ENCODE measurements at places on chromosomes 4 and X.
A peak's percentile ranks its signal among the peaks of the same experiment; 100 is the strongest.

GRCh38 chr4:128288689-128289106, 1.1 kb upstream of the PGRMC2 start:
- peak; percentile 10 for DNase-seq

DNA sequence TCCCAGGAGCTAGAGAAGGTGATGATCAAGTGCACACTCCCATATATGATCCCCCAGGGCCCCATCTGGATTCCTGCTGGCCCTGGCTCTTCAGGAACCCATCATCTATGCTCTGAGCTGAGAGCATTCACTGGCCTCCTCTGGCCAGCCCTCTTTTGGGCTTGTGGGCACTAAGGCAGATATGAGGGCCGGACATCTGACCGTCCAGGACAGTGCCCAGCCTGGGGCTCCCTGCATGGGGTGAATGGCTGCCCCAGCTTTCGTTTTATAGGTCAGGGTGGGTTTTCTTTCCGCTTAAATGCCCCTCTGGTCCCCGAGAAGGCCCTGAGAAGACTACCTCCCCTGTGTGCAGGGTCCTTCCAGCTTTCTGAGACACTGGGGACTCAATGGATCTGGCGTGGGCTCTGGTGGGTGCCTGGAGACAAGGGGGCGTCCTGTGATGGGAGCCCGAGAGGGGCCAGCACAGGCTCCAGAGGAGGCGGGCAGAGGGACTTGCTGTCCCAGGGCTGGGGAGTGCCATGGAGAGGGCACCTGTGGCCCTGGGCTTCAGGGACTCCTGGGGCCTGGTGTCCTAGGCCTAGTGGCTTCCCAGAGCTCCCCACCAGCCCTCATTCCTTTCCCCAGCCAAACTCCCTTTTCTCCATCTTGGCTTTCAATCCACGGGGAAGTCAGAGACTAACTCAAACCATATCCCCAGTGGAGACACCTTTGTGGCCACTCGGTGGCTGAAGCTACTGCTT, 39.5 kb upstream of the GRPEL1 start:
- DNase-seq, result no peak

GRCh38 chrX:103685396-103685795, 1.1 kb downstream of the MORF4L2 start:
- no peak for DNase-seq

DNA sequence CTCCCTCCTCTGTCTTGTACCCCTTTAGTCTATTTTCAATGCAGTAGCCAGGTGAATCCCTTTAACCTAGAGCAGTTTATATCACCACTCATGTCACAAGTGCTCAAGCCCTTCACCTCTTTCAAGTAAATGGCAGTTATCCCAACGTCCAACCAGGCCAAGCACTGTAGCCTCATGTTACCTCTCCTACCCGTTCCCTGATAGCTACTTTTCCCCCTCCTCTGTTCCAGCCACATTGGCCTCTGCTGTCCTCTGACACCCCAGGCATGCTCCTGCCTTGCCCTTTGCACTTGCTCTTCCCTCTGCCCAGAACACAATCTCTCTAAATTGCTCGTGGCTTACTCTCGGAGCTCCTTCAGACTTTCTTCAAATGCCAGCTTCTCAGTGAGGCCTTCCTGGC, 15.2 kb downstream of the GUCY1B1 start:
- DNase-seq, result no peak

- no peak for DNase-seq
Measured at GRCh38 chr4:184041156-184041555, 136.0 kb downstream of the STOX2 start.

DNA sequence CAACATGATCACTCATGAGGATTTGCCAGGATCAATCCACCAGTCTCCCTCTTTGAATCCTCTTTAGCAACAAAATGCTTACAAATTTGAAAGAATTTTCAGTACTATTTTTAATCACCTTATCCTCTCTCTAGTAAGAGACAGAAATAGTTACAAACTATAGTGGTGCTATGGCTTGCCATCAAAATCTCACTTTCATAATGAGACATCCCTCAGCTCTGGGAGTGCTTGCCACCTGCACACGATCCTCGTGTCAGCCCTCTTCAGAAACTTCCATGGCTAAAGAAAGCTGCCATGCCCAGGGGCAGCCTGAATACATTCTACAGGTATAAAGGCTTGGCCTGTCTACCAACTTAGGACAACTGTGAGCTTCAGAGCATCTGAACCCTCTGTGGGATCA, 5.1 kb upstream of the DHX15 start:
- DNase-seq, result no peak

DNA sequence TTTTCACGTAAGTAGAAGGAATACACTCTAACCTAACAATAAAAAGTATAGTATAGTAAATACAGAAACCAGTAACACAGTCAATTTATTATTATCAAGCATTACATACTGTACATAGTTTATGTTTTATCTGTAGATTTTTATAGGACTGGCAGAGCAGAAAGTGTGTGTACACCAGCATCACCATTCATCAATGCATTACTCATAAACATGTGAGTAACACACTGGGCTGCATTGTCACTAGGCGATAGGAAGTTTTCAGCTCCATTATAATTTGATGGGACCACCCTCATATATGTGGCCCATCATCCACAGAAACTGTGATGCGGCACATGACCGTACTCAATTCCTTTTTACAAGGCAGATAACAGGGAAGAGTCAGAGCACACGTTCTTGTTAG, 137.8 kb upstream of the RBPJ start:
- DNase-seq, result no peak

DNA sequence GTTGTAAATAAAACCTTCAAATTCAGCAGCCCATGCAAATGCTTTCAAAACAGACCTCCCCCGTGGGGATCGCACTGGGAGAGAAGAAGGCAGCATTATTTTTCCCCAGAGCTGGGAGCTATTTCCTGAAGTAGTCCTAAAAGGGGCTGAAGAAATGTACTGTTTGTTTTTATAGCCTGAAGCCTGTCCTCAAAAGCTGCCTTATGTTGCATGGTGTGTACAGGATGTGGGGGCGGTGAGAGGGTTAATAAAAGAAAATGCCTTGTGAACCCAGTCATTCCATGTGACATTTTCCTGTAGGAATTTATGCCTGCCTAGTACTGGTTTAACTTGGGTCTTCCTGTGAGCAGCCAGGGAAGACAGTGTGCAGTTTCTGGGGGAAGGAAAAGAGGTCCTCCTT, 144.1 kb downstream of the SOWAHB start:
- DNase-seq, result no peak

DNA sequence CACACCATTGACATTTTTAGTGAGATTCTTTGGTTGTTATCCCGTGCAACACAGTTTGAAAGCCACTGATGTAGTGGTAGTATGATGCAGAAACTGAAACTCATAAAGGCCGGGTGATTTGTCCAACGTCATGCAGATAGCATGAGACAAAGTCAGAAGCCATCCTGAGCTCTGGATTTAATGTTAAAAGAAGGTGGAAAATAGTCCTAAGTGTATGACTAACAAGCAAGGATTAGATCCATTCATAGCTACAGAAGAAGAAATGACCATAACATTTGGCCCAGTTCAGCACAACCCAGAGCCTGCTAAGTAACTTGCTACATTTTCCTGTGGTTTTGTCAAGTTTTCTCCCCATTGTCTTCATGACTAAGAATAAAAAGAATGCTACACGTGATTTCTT, 142.4 kb downstream of the AMELX start:
- DNase-seq, result no peak

GRCh38 chrX:87805829-87806490, 288.4 kb downstream of the KLHL4 start:
- no peak for DNase-seq

DNA sequence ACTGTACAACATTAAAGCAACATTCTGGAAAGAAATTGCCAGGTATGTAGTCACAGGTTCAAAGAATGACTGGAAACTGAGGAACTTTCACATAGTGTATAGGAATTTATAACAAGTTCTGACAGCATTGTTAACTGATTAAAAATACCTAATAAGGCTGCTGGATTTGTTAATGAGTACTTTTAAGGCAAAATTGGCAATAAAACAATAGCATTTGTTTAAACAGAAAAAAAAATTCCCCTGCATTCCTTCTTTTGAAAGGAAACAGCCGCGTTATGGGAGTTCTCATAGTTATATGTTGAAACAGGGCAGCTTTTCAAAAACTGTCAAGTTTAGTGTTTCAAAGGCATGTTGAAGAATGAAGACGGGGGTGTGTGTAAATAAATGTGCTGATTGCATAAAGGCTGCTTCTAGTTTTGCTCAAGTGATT, 282.5 kb upstream of the FAT1 start:
- no peak for DNase-seq

DNA sequence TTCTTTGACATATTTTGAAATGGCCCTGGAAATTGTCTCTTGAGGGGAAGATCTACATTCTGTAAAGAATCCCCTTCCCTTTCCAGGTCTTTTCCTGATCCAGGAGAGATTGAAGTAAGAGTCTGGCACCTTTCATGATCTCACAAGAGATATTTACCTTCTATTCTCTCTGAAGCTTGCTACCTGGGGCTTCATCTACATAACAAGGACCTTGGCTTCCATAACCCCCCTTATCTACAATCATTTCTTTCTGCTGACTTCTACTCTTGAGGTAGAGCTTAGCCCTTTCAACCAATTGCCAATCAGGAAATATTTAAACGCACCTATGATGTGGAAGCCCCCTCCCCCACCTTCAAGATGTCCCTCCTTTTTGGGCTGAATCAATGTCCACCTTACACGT, 383.7 kb upstream of the MAGEB18 start:
- no peak for DNase-seq

- DNase-seq, result no peak
Measured at GRCh38 chr4:182809417-182810102, 107.6 kb downstream of the DCTD start.

- no peak for DNase-seq
Measured at GRCh38 chr4:109334129-109335105, 32.0 kb upstream of the COL25A1 start.

GRCh38 chr4:11441194-11441556, 12.5 kb upstream of the HS3ST1 start:
- no peak for DNase-seq

DNA sequence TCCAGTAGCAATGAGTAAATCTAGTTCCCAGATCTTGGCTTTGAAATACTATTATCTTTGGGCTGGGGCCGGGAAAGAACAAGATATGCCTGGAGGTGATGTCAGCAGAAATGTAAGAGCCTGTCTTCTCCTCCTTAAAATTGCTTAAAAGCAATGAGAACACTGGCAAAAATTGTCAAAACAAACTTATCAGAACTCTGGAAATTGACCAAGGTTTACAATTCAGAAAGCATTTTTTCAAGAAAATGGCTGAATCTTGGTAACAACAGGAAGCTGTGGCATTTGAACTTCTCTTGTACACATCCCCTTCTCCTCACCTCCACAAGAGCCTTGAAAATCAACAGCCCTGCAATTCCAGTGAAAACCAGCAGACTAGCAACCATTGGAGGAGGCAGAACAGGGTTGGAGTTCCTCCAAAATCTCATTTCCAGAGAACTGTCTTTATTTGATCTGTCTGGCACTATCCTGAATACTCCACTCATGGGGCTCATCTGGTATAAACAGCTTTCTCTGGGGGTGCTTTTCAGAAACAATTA, 13.5 kb downstream of the TIMP1 start:
- DNase-seq, result no peak

- no peak for DNase-seq
Measured at GRCh38 chr4:1405254-1405635, 997 bp downstream of the NKX1-1 start.

DNA sequence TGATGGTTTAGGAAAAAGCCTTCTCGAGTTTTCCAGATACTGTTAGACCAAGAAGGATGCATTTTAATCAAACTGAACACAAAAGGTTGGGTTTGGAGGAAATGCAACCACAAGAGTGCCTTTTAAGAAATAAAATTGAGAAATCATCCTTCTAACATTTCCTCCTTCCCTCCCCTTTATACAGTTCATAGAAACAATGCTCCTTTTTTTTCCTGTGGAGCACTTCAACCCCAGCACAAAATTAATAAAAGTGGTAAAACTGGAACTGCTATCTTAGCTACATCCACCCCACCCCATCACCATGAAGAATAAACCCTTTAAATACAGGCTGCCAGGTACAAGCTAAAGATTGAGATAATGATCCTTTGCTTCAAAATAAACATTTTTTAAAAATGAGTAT, 211.1 kb downstream of the RELL1 start:
- DNase-seq, result no peak

DNA sequence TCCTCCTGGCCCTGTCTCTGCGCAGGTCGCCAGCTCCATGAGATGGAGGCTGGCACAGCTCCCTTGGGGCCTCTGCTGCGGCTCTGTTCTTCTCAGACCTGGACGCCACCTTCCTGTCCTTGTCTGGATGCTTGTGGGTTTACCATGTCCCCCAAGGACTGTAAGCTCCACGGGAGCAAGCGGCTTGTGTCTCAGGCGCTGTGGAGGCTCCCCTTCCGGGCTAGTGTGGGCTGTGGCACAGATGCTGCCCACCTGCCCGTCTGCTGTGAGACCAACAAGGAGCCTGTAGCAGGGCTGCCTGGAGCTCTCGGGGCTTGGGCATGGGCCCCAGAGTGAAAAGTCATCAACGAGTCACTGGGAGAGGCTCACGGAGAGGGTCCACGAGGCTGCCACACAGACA, 25.2 kb downstream of the NAT8L start:
- no peak for DNase-seq

GRCh38 chr4:140028101-140028500, 125.9 kb downstream of the MAML3 start:
- DNase-seq, result no peak

DNA sequence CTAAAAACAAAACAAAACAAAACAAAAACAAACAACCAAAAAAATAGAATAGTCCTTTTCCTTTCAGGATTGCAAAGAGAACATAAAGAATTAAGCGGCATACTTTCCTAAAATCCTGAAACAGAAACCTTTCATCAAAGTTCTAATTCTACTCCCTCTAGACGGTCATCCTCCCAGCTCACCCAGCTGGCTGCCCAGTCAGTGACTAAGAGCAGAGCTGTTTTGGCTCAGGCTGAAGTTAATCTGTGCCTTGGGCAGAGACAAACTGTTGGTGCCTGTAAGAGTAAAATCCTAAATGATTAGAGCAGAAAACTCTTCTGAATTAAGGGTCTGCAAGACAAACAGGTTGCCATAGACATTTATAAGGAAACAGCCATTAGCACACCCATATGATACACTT, 17.6 kb upstream of the WAS start:
- no peak for DNase-seq

DNA sequence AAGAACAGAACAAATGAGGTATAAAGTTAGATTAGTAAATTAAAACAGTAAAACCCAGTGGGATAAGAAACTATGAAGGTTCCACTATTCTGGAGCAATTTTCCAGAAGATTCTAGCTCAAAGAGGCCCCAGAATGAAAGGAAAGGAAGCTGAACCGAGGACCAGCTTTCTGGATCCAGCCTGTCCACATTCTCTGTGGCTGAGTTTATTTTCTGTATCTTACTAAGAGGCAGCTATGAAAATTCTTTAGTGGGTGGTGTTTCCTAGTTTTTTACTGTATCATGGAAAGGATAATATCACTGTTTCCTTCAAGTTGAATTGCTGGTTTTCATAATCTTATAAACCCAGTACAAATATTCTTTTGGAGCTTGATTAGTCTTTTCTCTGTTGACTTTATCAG, 11.8 kb downstream of the DAPP1 start:
- no peak for DNase-seq

DNA sequence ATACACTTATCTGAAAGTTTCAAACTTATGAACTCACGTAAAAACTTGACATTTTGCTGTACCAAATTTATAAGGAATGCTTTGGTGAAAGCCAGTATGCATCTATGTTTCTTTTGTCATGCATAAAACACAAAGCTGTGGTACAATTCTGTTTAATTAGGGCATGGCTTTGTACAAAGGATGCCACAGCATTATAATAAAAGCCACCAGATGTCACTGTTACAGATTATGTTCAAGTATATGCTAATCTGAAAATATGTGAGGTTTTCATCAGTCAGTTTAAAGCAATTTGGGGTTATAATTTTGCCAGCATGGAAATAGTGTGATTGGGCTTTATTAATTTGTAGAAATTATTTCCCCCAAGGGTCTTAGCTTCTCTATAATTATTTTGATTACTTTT, 69.0 kb downstream of the ATOH1 start:
- no peak for DNase-seq

Measured in stimulated activated CD4-positive, alpha-beta T cell treated with anti-CD3 and anti-CD28 coated beads, TNF-alpha, amount 100 ng/mL, for 4 hours (primary cell).